Activated CD4-positive, alpha-beta T cell treated with anti-CD3 and anti-CD28 coated beads, Interleukin-2, amount 10 ng/mL, durations not matched to agents 7 days and 5 days (primary cell): ENCODE measurements at places on chromosomes 12 and 14.

DNA sequence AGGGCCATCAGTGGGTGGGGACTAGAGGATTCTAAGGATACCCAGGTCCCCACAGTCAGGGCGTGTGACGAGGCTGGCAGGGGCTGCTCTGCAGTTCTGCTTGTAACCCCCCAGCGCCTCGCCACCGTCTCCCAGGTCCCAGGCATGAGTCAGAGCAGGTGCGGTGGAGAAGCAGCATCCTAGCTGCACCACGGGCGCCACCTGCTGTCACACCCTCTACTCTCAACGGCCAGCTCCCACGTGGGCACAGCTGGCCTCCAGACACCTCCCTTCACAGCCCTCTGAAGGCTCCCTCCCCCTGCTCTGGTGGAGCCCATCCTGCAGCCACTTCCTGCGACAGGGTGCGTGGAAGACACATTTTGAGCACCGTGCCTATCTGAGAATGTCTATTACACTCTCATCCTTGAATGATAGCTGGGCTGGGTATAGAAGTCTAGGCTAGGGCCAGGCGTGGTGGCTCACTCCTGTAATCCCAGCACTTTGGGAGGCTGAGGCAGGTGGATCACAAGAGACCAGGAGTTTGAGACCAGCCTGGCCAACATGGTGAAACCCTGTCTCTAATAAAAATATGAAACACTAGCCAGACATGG is 6.9 kb upstream of the NUDT14 start:
- H3K4me3 ChIP-seq: no peak overlapping the region
- no peak overlapping the region for H3K27ac ChIP-seq
- H3K4me1 ChIP-seq: peaks cover 9% of the 10 kb centered on the region
- peaks cover 12% of the 10 kb centered on the region for H3K27me3 ChIP-seq
- no peaks in the 10 kb centered on the region for H3K36me3 ChIP-seq

- peaks cover 49% of the 10 kb centered on the region for H3K36me3 ChIP-seq
- peak; percentile 64 for DNase-seq
- peaks cover 60% of the 10 kb centered on the region for H3K4me1 ChIP-seq
Observed at GRCh38 chr12:67651132-67651695, 2.7 kb downstream of the DYRK2 start.

- H3K4me3 ChIP-seq: no peak overlapping the region
- peaks cover 3% of the 10 kb centered on the region for H3K27me3 ChIP-seq
- no peaks in the 10 kb centered on the region for H3K36me3 ChIP-seq
Observed at GRCh38 chr12:13573698-13574321, 377.3 kb downstream of the EMP1 start.

DNA sequence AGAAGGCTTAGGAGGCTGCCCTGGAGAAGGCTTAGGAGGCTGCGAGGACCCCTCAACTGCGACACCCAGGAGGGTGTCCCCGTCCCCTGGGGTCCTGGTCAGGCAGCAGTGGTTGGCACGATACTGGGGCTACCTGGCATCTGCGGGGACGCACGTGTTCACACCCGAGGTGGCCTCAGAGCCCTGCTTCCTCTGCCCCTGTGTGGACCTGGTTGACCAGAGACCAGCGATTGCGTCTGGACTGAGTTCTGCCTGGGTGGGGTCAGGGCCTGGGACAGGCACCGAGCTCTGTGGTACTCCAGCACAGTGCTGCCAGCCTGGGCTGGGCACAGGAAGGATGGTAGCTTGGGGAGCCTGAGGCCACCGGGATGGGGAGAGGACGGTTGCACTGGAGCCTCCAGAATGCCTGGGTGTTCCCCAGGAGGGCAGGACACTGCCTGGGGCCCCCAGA is 735 bp downstream of the ASPG start:
- H3K4me3 ChIP-seq: no peak overlapping the region
- no peaks in the 10 kb centered on the region for H3K4me1 ChIP-seq
- H3K27ac ChIP-seq: no peak overlapping the region
- H3K36me3 ChIP-seq: no peaks in the 10 kb centered on the region
- H3K27me3 ChIP-seq: peaks cover 7% of the 10 kb centered on the region
